Hematopoietic multipotent progenitor cell treated with erythropoietin and hydrocortisone succinate and interleukin-3 and kit ligand, for 17 days (in vitro differentiated cells): ENCODE measurements at places on chromosomes 1 and 21.
A peak's percentile ranks its signal among the peaks of the same experiment; 100 is the strongest.

DNA sequence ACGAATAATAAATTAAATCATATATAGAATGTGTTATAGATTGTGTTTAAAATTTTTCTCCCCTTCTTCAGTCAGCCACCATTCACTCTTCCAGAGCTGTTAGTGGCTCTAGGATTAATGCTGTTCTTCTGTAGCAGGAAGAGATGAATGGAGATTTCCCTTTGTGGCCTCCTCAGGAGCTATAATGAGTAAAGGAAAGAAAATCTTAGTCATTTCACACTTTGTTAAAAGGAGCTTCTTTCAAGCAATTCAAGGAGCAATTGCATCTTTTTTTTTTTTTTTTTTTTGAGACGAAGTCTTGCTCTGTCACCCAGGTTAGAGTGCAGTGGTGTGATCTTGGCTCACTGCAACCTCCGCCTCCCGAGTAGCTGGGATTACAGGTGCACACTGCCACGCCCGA is 23.7 kb upstream of the TMCO2 start:
- DNase-seq: no peak

- no peak for DNase-seq
These were observed 19.8 kb upstream of the KPRP start for GRCh38 chr1:152737997-152738396.

GRCh38 chr1:207605444-207606361 is 39.2 kb upstream of the CR1L start:
- DNase-seq: no peak

GRCh38 chr21:37983336-37984095 is 67.3 kb upstream of the KCNJ6 start:
- no peak for DNase-seq

GRCh38 chr1:29583727-29584126 is 347.4 kb downstream of the PTPRU start:
- DNase-seq: no peak

DNA sequence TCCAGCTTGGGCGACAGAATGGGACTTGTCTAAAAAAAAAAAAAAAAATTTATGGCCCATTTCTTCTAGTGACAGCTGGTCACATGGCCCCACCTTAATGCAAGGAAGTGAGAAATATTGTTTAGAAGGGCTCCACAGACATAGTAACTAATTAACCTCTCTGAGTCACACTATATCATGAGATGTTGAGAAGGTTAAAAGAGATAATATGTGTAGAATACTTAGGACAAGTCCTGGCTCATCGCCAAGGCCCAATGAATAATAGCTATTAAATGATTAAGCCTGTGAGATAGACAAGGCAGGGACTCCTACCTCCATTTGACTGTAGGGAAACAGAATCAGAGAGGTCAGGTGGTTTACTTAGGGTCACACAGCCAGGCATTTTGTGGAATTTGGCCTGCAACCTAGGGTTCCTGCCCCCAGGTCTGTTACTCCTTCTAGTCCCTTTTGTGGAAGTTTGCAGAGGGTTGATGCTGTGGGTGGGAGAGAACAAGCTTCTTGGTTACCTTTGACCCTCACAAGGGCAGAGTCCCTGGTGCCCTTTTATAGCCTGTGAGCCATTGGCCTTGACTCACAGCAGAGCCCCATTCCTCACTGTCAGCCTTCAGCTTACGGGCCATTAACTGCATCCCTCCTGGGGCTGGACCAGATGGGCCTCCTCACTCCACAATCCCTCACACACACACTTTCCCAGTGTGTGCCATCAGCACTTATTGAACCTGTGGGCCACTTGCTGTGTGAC is 48.5 kb downstream of the OPRD1 start:
- no peak for DNase-seq

GRCh38 chr1:234214129-234214910 is 158.9 kb upstream of the COA6 start:
- DNase-seq: no peak

GRCh38 chr1:175887981-175888428 is 144.6 kb upstream of the TNR start:
- peak; percentile 7 for DNase-seq

DNA sequence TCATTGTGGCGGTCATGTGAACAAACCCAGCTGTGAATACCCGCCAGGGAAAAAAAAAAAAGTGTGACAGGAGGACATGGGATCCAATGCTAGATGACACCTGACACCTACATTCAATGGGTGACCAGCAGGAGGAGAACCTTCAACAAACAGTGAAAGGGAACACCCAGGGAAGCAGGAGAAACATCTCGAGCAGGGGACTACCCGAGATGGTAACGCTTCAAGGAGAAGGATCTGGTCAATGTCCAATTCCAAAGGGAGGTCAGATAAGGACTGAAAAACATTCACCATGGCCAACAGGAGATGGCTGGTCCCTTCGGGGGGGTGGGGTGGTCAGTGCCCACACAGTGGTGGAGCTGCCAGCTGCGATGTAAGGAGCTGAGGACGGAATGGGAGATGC is 46.3 kb downstream of the PTPN14 start:
- DNase-seq: no peak

- no peak for DNase-seq
These were observed 1.8 kb downstream of the PLEKHO1 start for GRCh38 chr1:150151291-150152181.
